ENCODE measurements at places on chromosomes 7 and 10. TPM values are rescaled to one million over a fixed set of nuclear protein-coding genes. Genes with fewer than 3 reads are reported as not detected.

NEUROG3 gene
- total RNA-seq, result not detected

MACC1 gene
- total RNA-seq, result not detected

ZNF804B gene
- total RNA-seq, result not detected

CLIP2 gene
- 23.2 TPM for total RNA-seq

ZNF239 gene
- total RNA-seq, result 2.1 TPM

TMEM176B gene
- total RNA-seq, result not detected

NIPSNAP2 gene
- 56.7 TPM for total RNA-seq

GRID2IP gene
- not detected for total RNA-seq

VSTM4 gene
- total RNA-seq, result 0.36 TPM

TMEM176A gene
- not detected for total RNA-seq

SYT15 gene
- 3.0 TPM for total RNA-seq

PDK4 gene
- 22.0 TPM for total RNA-seq

TAS2R16 gene
- not detected for total RNA-seq

GTF2IRD1 gene
- total RNA-seq, result 12.4 TPM

SYT15B gene
- total RNA-seq, result 3.6 TPM

COL13A1 gene
- 0.33 TPM for total RNA-seq

LIPK gene
- not detected for total RNA-seq

JAKMIP3 gene
- 1.6 TPM for total RNA-seq

NCAPG2 gene
- 42.1 TPM for total RNA-seq

GALNT17 gene
- not detected for total RNA-seq

PI4K2A gene
- total RNA-seq, result 29.6 TPM

NXPH1 gene
- total RNA-seq, result not detected

LAMB4 gene
- total RNA-seq, result 0.07 TPM

CHRM2 gene
- not detected for total RNA-seq

TMEM168 gene
- total RNA-seq, result 8.8 TPM

DMBT1 gene
- total RNA-seq, result 0.05 TPM

DKK1 gene
- total RNA-seq, result 429 TPM

HMX3 gene
- not detected for total RNA-seq

ZNF746 gene
- total RNA-seq, result 19.4 TPM

CTNNA3 gene
- not detected for total RNA-seq

CLRN3 gene
- total RNA-seq, result not detected

CCT6A gene
- total RNA-seq, result 279 TPM

Data from A549 treated with RU486 at 1 μM for 4 hours (cell line).